ENCODE measurements at places on chromosomes 11 and 22. TPM values are rescaled to one million over a fixed set of nuclear protein-coding genes. Genes with fewer than 3 reads are reported as not detected.

- no peak for DNase-seq
These were observed 81.9 kb upstream of the SPON1 start for GRCh38 chr11:13880634-13881033.

DNA sequence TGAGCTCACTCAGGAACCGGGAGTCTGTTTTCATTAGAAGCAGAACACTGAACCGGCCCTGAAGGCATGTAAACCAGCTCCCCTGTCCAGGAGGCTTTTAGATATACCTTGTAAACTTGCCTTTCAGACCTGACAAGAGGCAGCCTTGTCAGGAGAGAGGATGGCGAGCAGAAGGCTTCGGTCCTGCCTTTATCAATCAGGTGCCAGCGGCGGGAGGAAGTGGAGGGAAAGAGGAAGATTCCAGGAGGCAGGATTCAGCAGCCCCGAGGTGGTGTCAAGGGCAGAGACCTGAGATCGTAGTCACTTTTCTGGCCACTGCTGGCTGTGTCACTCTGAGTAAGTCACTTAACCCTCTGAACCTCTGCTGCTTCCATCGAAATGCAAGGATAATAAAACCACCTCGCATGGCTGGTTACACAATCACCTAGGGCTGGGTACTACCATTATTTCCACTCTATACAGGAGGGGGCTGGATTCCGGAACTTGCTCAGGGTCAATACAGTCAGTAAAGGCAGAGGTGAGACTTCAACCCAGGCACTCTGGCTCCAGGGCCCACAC, 181.0 kb downstream of the CHST1 start:
- DNase-seq = no peak

Gene SLC25A45
- polyA plus RNA-seq = 38.0 TPM

Gene PRG3
- not detected for polyA plus RNA-seq

Gene BDNF
- 0.15 TPM for polyA plus RNA-seq

GRCh38 chr11:112016088-112016764, 9.0 kb upstream of the DLAT start:
- DNase-seq = no peak

GRCh38 chr11:48109046-48109666, 107.5 kb upstream of the OR4B1 start:
- no peak for DNase-seq

Gene MED15
- 61.0 TPM for polyA plus RNA-seq

Gene SLC22A6
- not detected for polyA plus RNA-seq

Gene LMO1
- polyA plus RNA-seq = 1.3 TPM

Gene CCDC15
- polyA plus RNA-seq = 0.23 TPM

Gene SSRP1
- 41.8 TPM for polyA plus RNA-seq

- DNase-seq = no peak
These were observed 368.2 kb upstream of the CADM1 start for GRCh38 chr11:115872416-115872815.

DNA sequence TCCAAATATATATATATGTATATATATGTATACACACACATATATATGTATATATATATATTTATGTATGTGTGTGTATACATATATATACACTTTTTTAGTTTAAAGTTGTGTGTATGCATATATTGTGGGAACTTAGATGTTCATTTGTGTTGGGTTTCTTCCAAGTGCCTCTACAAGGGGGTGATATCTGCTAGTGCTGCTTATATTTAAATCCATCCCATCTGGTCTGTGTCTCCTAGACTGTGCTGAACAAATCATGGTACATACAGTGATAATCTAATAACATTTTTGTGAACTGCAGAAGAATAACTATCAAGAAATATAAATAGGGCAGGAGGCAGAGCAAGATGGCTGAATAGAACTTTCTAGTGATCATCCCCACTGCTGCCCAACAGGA, 696.4 kb downstream of the LRRC4C start:
- no peak for DNase-seq

Gene MRGPRX3
- polyA plus RNA-seq = not detected

- no peak for DNase-seq
These were observed 35.5 kb upstream of the CWF19L2 start for GRCh38 chr11:107493117-107493516.

- DNase-seq = no peak
These were observed 5.4 kb downstream of the MYO18B start for GRCh38 chr22:25747245-25747944.

GRCh38 chr11:5467527-5467926, 18.4 kb downstream of the OR51I2 start:
- DNase-seq = no peak

GRCh38 chr22:25848954-25849353, 107.0 kb downstream of the MYO18B start:
- DNase-seq = no peak
